ENCODE measurements at places on chromosomes 2 and 18.

DNA sequence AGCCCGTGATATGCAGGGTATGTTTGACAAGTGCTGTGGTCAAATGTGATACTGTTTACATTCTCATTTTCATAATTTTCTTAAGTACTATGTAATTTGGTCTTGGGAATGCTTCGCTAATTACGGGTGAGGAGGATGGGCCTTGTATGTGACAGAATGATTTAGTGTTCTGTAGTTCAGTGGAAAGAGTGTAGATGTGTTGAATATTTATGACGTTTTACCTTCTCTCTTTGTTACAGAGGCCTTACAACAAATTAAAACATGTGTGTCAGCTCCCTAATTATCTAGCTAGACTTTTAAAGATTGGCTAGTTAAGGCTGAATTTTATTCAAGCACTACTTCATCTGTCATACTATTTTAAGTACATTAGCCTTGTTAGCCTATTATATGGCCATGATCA lies 10.6 kb upstream of the CHRNA1 start:
- DNase-seq = no peak

DNA sequence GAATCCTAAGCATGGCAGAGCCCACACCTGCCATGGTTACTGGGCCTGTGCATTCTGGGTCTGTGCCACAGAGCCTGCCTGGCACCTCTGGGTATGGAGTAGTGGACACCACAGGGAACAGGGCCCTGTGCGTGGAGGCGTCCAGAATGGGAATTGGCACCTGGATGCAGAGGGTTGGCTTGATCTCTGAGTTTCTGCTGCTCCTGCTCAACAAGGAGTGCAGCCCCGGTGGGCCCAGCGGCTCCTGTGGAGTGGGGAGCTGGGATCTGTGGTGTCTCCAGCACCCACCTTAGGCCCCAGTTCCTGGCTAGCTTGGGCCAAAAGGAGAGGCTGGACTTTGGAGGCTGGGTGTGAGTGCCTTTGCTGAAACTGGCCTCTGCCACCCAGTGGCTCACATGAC lies 7.9 kb upstream of the ANKRD62 start:
- no peak for DNase-seq

DNA sequence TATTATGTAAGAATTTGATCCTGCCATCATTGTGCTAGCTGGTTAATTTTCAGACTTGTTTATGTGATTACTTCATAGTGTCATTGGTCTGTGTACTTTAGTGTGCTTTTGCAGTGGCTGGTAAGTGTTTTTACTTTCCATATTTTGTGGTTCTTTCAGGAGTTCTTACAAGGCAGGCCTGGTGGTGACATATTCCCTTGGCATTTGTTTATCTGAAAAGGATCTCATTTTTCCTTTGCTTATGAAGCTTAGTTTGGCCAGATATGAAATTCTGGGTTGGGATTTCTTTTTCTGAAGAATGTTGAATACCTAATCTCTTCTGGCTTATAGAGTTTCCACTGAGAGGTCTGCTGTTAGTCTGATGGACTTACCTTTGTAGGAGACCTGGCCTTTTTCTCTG lies 72.8 kb upstream of the MC4R start:
- DNase-seq = no peak

- no peak for DNase-seq
Observed at GRCh38 chr2:69521747-69522146, 84.5 kb upstream of the NFU1 start.

GRCh38 chr2:56666777-56667176 lies 483.0 kb downstream of the CCDC85A start:
- DNase-seq = no peak

DNA sequence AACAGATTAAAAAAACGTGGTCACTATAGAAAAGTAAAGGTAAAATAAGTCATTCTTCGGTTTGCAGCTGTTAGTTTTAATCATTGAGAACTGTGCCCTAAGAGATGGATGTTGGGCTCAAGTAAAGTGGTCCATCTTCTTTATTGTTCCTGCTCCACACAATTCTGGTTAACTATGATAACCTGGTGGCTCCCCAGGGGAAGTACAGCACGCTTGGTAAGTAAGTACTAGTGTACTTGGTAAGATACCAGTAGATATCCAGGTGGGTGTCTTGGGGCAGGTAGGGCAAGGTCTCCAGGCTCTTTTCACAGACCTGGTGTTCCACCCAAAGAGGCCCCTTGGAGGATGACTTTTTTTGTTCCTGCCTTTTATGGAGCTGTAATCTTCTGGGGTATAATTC lies 31.6 kb upstream of the DLX2 start:
- no peak for DNase-seq

DNA sequence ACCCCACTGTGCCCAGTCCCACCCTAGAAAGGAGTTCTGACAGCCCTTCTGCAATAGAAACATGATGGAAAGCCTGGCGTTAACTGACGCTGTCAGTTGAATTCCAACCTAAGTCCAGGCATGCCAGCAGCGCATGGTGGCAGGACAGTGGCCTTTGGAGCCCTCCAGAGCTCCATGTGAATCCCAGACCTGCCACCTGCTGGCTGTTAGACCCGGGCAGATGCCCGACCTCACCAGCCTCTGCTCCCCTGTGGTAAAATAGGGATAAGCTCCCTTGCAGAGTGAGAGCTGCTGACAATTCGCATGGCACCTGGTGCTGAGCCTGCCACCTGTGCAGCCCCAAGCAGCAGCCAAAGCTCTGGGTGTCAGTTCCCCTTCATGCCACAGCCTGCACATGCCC lies 138.6 kb downstream of the LOXHD1 start:
- no peak for DNase-seq

GRCh38 chr2:85255456-85255812 lies 72.4 kb downstream of the TGOLN2 start:
- DNase-seq = no peak

DNA sequence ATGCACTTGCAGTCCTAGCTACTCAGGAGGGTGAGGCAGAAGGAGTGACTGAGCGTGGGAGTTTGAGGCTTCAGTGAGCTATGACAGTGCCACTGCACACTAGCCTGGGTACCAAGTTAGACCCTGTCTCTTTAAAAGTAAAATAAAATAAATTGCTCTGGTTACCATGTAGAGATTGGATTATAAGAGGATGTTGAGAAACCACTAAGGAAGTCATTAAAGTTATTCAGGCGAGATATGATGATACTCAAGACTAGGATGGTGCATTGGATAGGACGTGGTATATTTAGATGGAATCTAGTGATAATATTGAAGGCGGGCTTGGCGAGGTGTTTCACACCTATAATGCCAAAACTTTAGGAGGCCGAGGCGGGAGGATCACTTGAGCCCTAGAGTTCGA lies 50.6 kb downstream of the BMPR2 start:
- DNase-seq = no peak

GRCh38 chr2:105887256-105887655 lies 142.5 kb downstream of the NCK2 start:
- no peak for DNase-seq

DNA sequence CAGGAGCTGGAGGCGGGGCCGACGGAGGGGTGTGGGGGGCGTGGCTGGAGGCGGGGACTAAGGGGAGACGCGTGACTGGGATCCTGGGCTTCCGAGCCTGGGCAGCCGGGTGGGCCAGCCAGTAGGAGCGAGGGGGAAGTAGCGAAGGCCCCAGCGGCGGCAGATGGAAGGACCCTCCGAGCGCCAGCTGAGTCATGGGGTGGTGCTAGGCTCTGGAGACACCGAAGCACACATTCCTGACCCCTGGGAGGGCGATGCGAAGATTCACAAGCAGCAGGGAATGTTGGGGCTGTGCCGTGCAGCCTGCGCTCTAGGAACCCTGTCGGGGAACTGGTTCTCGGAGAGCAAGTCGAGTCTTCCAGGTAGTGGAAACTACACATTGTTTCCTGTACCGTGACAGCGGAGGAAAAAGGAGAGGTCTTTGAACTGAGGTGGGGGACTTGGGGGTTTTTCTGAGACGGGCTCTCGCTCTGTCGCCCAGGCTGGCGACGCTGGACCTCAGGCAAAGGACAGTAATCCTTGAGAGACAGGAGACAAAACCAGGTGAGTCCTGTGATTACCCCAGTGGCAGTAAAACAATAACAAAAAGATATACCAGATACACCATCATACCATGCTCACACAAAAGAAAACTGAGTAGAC lies 650 bp upstream of the AFG3L2 start:
- DNase-seq = no peak

GRCh38 chr18:58886864-58887612 lies 22.4 kb downstream of the ZNF532 start:
- no peak for DNase-seq

GRCh38 chr2:45678791-45679348 lies 27.4 kb downstream of the PRKCE start:
- no peak for DNase-seq

GRCh38 chr2:30747206-30747605 lies 60.0 kb downstream of the CAPN13 start:
- DNase-seq = no peak

GRCh38 chr2:11480406-11480805 lies 14.4 kb upstream of the E2F6 start:
- no peak for DNase-seq

DNA sequence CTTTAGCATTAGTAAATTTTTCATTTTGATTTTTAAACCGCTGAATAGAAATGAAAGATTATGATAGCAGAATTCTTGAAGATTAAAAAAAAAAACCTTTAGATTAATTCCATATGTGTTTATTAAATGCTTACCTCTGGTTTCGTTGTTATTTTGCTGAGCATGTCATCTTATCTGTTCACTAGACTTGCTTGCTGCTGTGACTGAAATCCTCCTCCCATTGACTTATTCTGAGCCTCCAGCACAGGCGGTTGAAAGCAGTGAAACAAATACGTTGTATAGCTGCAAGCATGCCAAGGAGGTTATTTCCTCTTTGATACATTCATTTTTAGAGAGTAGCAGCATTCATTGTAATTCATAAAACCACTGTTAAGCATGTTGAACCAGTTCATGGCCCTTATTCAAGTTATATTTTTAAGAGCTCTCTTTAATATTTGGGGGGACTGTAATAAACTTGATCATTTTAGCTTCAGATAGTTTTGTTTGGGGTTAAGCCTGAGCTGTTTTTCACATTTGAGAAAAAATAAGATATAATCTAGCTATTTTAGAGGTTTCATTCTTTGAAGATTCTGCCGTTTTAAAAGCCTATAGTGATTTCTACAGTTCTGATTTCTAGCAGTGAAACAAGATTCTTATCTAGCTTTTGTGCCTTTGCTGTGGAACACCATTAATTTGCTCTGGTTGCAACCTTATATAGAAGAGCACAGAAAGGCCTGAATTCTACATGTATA lies at the start of gene HTR2B:
Gene HTR2B (minus strand): TSS at position 205 of the 731 bp plus-strand sequence. CDS start 1,278 bp downstream, outside the sequence.
- DNase-seq = peak; percentile 68

DNA sequence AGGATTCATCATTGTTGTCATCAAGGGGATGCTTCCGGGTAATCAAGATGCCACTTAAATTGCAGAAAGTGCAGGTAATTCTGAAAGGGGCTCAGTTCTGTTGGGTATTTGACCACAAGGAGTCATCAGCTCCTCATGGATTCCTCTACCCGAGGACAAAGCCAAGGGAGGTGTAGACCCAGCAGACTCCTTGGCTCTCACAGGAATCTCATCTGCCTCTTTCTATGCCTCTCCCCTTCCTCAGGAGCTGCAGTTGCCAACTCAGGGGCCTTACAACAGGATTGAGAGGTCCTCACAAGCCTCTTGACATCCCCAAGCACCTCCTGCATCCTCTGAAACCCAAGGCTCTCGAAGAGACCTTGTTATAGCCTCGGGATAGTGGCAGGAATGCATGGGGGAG lies 44.0 kb downstream of the ITGB6 start:
- DNase-seq = no peak

GRCh38 chr2:48721158-48721557 lies 34.4 kb downstream of the LHCGR start:
- no peak for DNase-seq

DNA sequence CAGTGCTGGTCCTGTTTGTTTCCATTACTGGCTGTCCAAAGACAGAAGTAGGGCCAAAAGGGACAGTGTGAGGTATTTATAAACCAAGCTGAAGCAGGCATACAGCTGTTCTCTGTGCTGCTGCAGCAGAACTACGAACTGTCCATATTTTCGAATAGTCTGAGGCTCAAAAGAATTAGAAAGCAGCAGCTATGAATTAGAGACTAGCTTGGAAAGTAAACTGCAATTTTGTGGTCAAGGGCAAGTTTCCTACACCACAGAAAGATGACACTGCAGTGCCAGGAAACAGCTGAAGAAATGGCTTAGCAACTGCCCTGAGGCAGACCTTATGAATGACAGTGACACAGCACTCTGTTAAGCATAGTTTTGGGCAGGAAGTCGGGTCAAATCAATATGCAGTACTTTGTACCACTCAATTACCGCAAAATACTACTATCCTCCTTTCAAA lies 125.3 kb downstream of the TMEM131 start:
- peak; percentile 94 for DNase-seq

DNA sequence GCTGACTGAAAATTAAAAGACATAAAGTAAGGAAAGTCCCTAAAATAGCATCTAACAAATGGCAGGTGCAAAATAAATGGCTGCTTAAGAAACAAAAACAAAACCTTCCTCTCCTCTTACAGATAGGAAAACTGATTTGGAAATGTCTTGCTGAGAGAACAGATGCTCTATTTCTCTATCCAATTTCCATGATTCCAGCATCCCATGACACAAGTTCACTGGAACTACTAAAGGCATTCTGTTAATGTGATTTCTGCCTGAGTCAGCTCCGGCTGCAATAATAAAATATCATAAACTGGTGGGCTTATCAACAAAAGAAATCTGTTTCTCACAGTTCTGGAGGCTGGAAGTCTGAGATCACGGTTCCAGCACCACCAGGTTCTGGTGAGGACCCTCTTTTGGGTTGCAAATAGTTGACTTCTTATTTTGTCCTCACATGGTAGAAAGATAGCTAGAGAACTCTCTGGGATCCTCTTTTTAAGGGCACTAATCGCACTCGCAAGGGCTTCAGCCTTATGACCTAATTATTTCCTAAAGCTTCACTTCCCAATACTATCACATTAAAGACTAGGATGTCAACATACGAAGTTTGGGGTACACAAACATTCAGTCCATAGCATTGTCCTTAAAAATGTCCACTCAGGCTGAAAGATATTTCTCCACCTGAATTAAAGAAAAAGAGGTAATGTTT lies 78.2 kb upstream of the GALNT3 start:
- DNase-seq = no peak

- DNase-seq = no peak
Observed at GRCh38 chr2:16010951-16011620, 70.7 kb downstream of the MYCN start.

DNA sequence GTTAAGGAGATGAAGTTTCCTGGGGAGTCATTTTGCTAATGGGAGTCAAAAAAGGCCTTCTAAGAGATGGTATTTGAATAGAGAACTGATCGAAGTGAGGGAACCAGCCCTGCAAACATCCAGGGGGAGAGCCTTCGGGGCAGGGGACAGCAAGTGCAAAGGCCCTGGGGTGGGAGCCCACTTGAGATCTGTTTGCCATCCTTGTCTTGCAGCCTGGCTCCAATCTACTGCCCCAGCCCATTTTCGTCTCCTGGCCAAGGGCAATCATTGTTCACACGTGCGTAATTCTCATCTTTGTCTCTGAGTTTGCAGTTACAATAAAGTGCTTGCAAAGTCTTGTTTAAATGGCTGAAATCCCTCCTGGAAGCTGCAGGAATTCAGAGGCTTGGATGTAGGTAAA lies 43.1 kb upstream of the AFF3 start:
- DNase-seq = no peak

DNA sequence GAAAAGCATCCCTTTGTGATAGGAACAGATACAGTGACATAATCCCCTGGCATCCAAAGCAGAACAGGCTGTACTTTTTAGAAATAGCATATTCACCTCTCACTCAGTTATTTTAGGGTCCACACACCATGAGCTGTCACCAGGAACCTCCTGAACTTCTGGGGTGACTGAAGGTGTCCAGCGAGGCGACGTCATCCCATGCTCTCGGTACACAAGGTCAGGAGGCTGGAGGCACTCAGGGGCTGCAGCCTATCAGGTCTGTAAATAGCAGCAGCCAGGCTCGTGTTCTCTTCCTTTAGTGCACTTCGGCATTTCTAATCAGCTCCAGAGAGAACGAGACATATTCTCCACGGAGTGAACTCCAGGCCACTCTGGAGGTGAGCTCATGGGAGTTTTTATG lies 98.3 kb downstream of the GATA6 start:
- DNase-seq = no peak
